ENCODE measurements at places on chromosomes 6 and 20.

- DNase-seq: peak; percentile 34
Measured at GRCh38 chr6:43924222-43924702, 154.3 kb downstream of the VEGFA start.

DNA sequence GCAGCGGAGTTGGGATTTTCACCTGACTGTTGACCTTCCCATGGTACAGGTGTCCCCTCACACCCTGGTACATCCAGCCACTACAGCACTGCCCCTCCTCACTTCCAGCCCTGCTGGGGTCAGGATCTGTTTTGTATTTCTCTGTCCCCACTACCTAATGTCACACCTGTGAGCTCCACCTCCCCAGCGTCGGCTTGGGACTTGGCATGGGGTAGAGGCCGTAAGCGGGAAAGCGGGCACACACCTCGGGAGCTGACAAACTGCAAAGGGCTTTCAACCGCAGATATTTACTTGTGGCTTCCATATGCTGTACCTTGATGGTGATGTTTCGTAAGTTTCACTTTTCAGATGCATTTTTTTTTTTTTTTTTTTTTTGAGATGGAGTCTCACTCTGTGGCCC, 5.4 kb upstream of the CCN5 start:
- DNase-seq: no peak

DNA sequence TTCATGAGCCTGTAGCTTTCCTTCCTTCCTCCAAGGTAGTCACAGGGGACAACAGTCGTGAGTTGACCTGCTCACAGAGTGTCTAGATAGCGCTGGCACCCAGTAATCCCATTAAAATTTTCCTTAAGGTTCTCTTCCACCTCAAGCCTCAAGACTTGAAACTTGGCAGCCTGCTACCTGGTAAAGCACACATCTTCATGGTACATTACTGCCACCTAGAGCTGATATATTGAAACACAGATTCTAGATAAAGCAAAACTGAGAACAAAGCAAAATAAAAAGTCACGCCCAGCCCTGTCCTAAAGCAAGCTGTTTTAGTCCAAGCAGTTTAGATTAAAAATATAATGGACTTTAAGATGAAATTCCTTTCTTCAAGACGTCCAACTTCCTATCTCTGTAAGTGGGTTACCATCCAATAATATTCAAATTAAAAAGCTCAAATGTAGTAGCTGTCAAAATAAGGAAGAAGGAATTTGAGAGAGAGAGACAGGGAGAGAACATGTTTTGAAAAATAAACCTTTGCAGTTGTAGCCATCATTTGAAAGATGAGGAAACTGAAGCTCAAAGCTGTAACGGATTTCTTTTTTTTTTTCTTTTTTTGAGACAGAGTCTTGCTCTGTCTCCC, 50.7 kb upstream of the CD83 start:
- peak; percentile 63 for DNase-seq

- no peak for DNase-seq
Measured at GRCh38 chr6:161649068-161649467, 375.2 kb upstream of the AGPAT4 start.

- DNase-seq: peak; percentile 21
Measured at GRCh38 chr20:57772349-57772964, 62.6 kb upstream of the PMEPA1 start.

- no peak for DNase-seq
Measured at GRCh38 chr20:61575151-61575937, 323.3 kb downstream of the CDH4 start.

DNA sequence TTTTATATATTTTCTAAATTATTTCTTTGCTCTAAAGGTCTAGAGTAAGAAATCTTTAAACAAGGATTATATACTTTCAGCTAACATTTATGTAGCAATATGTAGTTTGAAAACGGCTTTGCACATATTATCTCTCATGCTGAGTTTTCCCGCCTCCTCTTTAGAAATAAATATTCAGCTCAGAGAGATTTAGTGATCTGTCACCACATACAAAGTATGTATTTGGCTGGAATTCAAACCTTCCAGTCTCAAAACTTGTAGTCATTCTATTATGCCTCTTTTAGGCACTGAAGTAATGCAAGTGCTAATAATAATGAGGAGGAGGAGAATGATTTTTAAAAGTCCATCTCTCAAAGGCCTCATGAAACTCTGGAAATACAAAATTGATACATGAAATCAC, 525.0 kb downstream of the GRIK2 start:
- no peak for DNase-seq

- DNase-seq: no peak
Measured at GRCh38 chr20:58923117-58923712, 57.8 kb upstream of the NELFCD start.

- DNase-seq: no peak
Measured at GRCh38 chr20:20085071-20085470, 32.7 kb downstream of the CFAP61 start.

DNA sequence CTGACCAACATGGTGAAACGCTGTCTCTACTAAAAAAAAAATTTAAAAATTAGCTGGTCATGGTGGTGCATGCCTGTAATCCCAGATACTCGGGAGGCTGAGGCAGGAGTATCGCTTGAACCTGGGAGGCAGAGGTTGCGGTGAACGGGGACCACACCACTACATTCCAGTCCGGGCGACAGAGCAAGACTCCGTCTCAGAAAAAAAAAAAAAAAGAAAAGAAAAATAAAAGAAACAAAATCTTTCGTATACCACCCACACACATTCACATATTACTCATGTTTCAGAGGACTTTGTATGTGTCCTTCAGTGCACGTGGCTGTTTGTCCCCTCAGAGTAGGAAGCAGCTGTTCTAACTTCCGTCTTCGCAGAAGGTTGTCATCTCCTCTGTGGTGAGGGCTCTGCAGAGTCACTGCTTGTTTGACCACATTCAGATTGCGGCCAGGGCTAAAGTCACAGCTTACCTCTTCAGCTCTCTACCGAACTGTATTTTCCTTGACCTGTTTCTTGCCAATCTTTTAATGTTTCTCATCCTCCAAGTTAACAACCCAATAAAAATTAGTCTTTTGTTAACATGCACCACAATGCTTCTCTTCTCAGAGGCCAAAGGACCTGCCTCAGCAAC, 36.6 kb upstream of the HIVEP1 start:
- DNase-seq: peak; percentile 33

DNA sequence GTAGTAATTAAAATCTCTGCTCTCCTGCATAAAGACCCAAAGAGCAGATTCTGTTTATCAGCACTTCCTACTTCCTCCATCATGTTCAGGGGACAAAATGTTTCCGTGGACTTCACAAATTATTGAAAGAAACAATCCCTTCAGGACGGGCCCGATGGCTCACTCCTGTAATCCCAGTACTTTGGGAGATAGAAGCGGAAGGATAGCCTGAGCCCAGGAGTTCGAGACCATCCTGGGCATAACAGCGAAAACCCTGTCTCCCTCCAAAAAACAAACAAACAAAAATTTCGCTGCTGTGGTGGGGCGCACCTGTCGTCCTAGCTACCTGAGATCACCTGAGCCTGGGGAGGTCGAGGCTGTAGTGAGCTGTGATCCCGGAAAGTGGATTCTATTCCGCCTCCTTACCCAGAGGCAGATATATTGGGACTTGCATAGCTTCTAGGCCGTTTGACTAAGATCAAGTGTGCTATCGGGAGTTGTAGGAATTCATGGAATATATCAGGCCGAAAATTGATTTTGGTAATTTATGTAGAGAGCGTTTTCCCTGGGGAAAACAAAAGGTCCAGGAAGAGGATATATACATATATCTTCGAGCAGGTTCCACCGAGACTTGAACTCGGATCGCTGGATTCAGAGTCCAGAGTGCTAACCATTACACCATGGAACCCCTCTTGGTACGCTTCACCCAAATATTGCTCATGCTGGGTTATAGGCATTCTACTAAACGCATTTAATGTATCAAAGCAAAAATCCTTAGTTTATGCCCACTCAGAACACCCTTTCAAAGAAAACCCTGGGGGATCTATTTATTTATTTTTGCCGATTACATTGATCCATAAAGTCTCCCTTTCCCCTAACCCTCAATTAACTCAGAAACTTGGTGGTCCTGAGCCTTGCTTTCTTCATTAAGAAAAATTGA, 74.5 kb upstream of the ZNF184 start:
- no peak for DNase-seq
